ENCODE measurements at places on chromosomes 16 and 17.

DNA sequence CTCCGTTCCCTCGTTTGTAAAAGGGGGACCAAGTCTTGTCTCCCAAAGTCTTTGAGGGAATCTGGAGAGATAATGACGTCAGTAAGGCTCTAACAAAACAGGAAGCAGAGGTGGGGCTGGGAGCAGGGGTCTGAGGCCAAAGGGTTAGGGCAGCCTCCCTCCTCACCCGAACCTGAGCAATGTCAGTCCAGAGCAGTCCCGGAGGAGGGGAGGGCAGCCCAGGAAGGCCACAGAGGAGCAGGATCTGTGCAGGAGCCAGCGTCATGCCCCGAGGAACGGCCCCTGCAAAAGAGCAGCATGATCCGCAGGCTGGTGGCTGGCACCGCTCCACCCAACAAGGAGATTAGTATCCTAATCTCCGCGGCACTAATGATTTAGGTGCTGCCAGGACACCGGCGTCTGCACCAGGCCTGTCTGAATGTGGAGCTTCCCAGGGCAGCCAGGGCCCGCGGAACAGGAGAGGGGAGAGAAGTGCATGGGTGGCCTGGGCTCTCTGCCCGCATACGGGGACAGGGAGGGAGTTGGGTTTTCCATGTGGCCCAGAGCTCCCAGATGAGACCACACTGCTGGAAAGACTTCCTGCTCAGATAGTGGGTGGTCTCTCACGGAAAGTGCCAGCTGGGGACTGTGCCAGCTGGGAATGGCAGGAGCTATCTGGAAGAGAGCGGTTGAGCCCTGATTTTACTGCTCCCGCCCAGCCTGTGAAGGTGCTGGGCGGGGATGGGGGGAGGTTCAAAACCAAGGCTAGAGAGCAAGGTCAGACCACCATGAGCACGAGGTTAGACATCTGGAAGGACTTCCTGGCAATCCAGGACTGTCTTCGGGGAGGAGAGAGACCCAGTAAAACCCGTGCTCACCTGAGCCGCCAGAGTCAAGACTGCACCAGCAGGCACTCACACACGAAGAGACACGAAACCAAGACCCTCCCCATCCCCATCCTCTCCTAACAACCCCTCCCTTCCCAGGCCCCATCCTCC, 11.0 kb upstream of the KRT17 start:
- no peak for DNase-seq

DNA sequence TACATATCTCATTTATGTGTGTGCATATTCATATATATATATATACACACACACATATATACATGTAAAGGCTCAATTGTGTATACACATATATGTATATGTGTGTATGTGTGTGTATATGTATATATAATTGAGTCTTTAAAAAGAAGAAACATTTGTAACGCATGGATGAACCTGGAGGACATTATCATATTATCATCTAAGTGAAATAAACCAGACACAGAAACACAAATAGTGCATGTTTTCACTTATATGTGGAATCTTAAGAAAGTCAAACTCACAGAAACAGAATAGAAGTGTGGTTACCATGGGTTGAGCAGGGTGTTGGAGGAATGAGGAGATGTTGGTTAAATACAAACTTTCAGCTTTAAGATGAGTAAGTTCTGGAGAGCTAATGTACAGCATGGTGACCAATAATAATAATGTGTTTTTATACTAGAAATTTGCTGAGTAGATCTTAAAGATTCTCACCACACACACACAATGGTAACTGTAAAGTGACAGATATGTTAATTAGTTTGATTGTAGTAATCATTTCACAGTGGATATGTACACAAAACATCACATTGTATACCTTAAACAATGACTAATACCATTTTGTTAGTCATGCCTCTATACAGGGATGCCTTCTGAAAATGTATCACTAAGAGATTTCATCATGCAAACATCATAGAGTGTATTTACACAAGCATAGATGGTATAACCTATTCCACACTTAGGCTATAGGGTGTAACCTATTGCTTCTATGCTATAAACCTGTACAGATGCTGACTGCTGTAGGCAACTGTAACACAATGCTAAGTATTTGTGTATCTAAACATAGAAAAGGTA, 132.6 kb upstream of the CACNG5 start:
- no peak for DNase-seq

GRCh38 chr16:81651758-81652718, 127.1 kb upstream of the PLCG2 start:
- DNase-seq: no peak

DNA sequence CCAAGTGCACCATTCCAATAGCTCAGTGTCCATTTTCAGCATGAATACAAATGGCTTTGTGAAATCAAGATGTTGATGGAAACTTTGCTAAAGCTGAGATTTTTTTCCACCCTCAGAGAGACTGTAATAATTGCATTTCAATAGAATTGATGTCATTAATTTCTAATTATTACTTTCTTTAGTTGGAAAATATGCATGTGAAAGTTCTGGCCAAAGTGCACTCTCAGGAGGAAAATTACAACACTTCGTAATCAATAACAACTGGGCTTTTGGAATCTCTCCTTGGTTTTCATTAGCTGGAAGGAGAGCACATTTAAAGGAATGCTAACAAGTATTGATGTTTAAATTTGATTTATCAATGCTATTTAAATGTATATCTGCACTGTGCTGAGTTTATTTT, 529.5 kb upstream of the CDH8 start:
- DNase-seq: no peak

DNA sequence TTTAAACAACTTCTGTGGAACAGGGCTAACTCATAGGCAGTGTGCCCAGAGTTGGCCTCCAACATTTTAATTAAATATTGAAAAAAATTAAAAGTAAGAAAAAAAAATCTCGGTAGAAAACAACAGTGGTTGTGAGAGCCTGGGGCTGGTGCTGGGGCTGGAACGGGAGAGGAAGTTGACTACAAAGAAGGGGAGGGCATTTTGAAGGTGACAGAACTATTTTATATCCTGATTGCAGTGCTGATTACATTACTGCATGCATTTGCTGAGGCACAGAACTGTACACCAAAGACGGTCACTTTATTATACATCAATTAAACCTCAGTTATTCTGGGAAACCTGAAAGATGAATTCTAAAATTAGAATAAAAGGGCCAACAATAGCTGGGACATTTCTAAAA, 142.5 kb downstream of the PARN start:
- DNase-seq: no peak

- DNase-seq: no peak
These were observed 58.7 kb downstream of the COG7 start for GRCh38 chr16:23394141-23394831.

DNA sequence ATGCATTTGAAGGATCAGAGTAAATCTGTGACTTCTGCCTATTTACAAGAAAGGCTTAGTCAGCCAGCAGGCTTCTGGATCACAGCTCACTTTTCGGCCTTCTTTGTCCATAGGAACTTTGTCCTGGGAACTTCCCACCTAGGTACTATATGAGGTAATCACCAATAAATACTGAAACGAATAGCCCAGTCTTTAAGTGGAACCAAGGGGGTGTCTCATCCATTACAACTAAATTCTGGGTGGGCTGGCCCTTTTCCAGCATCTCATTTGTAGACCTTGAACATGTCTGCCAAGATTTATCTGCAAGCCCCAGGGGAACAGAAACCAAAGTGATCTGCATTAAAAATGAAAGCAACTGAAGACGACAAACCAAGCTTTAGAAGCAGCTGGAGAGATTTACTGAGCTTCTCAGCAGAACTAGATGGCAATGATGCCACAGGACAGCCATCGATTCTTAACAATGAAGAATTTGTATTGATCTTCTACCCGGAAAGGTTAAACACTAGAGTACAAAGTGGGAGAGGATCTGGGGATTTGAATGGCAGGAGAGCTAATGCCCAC, 55.5 kb downstream of the SNX11 start:
- no peak for DNase-seq
